ENCODE measurements at places on chromosomes 4 and X.

GRCh38 chr4:67593741-67594175 lies 35.2 kb downstream of the STAP1 start:
- peak; percentile 20 for DNase-seq

DNA sequence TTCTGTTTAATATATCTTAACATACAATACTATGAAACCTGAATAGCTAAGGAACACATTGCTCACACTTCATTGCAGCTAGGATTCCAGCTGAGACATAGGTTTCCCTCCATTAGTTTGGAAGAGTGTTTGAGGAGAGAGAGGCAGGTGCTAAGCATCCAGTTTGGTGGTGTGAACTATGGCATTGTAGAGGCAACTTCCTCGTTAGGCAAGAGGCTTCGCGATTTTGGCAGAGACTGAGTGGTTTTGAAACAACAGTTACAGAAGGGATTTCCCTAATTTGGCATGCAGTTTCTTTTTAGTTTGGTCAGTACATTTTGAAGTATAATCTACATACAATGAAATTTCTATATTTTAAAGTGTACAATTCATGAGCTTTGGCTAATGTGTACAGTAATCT lies 117.1 kb upstream of the BMP3 start:
- peak; percentile 1 for DNase-seq

DNA sequence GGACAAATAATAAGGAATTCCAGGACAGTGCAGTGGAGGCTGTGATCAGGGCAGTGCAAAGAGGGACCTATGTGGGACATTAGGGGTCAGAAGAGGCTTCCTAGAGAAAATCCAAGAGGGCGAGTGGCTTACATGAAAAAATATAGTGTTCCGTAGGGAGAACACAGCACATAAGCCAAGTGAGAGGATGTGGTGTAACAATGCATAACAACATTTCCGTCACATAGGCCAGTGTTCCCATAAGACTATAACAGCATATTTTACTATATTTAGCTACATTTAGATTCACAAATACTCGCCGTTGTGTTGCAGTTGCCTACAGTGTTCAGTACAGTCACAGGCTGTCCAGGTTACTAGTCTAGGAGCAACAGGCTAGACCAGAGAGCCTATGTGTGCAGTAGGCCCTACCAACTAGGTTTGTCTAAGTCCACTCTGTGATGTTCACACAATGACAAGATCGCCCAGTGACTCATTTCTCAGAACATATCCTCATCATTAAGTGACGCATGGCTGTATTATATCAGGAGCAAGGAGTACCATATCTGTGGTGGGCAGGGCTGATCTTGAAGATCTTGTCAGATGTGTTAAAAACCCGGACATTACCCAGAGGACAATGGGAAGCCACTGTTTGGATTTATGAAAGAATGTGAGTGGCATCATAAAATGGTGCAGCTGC lies 74.0 kb upstream of the TBL1X start:
- DNase-seq: no peak

DNA sequence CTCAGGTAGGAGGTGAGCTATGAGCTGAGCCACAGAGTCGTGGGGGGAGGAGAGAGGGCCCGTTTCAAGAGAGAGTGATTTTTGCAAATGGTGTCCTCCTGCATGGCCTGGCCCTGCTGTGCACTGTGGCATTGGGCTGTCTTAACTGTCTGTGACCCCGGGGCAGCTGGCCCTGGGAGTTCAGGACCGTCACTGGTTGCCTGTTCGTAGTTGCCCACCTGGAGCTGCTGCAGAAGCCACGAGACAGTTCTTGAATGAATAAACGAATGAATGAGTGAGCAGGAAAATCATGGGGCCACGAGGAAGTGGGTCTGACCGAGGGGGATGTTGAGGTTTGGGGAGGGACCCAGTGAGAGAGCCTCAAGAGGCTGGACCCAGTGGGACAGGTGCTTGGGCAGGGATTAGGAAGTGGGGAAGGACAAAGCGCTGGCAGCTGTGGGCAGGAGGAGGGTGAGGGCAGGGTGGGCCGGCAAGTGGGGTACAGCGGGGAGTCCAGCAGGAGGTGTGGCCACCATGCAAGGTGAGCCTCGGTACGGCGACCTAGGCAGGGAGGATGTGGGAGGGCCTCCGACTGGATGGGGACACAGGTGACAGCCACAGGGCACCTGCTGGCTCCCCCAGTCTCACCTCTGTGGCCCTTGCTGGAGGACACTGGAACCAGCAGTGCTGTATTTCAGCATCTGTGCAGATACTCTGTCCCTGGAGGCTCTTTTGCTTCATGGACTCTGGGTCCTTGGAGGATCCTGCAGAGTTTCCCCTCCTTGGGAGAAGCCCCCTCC lies 10.2 kb downstream of the RGS12 start:
- DNase-seq: peak; percentile 51

- DNase-seq: no peak
These were observed 15.4 kb downstream of the NHS start for GRCh38 chrX:17390419-17390850.

DNA sequence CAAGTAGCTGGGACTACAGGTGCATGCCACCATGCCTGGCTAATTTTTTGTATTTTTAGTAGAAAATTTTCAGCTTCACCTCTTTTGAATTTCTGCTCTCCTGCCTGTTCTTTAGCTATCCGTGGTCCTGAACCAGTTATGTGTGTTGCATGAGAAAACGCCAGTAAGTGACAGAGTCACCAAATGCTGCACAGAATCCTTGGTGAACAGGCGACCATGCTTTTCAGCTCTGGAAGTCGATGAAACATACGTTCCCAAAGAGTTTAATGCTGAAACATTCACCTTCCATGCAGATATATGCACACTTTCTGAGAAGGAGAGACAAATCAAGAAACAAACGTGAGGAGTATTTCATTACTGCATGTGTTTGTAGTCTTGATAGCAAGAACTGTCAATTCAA lies 13.9 kb downstream of the ALB start:
- DNase-seq: no peak

DNA sequence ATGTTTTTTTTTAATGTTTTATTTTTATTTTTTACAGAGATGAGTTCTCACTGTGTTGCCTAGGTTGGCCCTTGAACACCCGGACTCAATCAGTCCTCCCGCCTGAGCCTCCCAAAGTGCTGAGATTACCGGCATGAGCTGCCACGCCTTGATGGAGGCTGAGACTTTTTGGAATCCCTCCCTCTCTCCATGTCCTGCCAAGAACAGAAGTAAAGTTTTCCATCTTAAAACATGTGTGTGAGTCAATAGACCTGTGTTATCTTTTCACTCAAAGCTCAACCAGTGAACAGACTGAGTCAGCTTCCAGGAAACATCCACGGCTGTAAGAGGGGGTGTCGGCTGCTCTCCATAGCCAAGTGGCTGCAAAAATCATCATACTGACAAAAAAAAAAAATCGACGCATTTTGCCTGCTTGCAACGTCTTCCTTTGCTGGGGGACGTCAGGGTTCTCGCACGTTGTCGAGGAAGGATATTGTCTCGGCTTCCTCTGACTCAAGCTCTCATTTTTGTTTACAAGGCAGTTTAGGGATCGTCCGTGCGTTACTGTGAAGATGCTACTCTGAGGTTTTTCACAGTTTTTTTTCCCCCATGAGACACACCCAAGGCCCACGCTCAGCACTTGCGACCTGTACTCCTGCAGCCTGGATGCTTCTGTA lies 10.0 kb upstream of the ASMTL start:
- no peak for DNase-seq

GRCh38 chr4:8861576-8862295 lies 9.9 kb downstream of the HMX1 start:
- no peak for DNase-seq

DNA sequence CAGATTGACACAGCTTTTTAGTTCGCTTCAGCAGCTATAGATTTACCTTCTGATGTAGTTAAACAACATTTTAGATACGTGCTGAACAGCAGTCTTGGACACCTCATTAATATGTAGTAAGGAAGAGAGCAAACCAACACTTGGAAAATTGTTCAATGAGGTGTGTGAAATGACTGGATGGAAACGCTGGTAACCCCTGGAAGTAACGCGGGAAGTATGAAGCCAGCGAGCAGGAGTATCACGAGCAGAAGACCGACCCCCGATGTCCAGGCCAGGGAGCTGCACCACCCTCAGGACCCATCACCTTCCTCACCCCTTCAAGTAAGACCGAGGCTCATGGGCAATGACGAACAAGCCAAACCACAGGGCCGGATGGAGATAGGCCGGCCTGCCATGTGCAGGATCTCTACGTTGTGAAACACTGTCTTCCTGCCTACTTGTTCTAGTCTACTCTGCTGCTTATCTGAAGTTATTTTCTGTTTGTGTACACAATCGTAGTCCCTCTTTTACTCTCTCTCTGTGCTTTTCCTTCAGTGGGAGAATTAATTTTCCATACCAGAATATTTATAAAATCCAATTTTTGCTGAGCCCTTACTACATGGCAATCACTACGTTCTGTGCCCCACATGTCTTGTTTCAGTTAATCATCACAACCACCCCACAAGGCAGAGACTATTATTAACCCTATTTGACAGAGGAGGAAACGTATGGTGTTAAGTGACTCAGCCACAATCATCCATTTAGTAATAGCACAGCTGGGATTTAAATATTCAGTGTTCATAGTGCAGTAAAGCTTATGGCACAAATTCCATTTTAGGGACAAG lies 221.7 kb downstream of the APBB2 start:
- no peak for DNase-seq

Data from GF-D8 (cell line).